Activated T-helper 9 cell treated with anti-CD3 and anti-CD28 coated beads, Interleukin-2, amount 50 U/mL, for 16 hours (primary cell): ENCODE measurements at places on chromosomes 16 and 17.

- no peak for DNase-seq
Measured at GRCh38 chr16:66975302-66975893, 13.0 kb upstream of the CES4A start.

GRCh38 chr17:75271955-75272847 is 1.2 kb upstream of the MIF4GD start:
- DNase-seq, result no peak

DNA sequence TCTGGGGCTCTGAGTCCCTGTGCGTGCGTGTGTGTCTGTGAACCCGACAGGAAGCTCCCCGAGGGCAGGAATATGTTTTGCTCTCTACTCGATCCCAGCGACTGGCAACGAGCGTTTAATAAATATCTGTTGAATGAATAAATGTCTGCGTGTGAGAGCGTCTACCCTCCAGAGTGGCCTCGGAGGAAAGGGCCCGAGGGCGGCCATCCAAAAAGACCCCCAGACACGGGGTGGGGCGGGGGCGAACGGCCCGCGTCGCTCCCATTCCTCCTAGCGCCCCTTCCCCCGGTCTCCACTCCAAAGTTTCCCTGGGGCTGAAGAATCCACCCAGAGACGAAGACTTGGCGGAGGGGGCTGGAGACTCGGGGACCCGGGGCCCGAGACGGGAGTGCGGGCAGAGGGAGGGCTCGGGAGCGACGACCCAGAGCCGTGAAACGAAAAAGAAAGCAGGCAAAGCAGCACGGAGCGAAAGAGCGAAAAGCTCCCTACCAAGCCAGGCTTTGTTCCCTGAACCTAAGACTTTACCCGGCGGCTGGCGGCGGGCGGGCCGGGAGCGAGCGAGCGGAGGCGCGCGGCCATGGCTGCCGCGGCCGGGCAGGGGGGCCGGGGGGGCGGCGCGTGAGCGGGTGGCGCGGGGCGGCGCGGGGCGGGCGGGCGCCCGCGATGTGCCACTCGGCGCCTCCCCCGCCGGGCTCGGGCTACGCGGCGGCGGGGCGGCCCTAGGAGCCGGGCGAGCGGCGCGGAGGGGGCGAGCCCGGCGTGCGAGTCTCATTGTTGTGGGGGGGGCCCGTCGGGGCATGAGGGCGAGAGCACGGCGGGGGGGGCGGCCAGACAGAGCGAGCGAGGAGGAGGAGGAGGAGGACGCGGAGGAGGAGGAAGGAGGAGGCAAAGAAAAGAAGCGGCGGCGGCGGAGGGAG is at the start of gene MLLT6:
Gene MLLT6 (plus strand): TSS at position 668 of the 917 bp plus-strand sequence. CDS start 360 bp downstream, outside the sequence.
- peak; percentile 68 for DNase-seq

GRCh38 chr17:74863420-74864296 is 4.0 kb upstream of the GRIN2C start:
- no peak for DNase-seq

DNA sequence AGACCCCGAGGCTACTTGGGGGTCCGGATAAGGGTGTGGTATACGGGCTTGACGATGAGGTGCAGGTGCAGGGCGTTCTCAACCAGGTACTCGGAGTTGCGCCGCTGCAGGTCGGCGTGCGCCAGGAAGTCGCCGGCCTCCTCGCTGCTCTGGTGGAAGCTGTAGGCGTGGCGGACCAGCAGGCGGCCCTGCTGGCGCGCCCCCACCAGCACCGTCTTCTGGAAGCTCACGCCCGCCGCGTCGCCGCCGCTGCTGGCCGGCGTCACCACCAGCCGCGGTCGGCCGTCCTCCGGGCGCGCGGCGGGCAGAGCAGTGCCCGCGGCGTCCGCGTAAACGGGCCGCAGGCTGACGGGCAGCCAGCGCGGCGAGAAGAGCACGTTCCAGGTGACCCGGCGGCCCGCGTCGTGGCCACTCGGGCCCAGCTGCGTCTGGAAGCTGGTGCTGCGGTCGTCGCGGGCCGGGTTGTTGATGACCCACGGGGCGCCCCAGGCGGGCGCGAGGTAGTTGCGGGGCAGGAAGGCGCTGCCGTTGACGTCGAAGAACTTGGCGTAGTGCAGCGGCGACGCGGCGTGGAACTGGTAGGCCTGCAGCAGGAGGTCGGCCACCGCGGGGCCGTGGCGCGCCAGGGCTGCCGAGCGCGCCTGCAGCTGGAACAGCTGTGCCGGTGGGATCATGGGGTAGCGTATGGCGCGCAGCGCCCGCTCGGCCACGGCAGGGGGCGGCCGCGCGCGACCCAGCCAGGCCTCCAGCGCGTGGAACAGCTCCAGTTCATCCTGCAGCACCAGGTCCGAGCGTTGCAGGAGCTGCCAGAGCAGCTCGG is 4.8 kb downstream of the BTBD17 start:
- DNase-seq, result no peak
